SK-MEL-5 (cell line): ENCODE measurements at places on chromosomes 16 and 17.

GRCh38 chr16:58649707-58650106, 20.1 kb upstream of the CNOT1 start:
- DNase-seq: no peak

- DNase-seq: no peak
These were observed 14.1 kb downstream of the MAPT start for GRCh38 chr17:45908460-45908859.

DNA sequence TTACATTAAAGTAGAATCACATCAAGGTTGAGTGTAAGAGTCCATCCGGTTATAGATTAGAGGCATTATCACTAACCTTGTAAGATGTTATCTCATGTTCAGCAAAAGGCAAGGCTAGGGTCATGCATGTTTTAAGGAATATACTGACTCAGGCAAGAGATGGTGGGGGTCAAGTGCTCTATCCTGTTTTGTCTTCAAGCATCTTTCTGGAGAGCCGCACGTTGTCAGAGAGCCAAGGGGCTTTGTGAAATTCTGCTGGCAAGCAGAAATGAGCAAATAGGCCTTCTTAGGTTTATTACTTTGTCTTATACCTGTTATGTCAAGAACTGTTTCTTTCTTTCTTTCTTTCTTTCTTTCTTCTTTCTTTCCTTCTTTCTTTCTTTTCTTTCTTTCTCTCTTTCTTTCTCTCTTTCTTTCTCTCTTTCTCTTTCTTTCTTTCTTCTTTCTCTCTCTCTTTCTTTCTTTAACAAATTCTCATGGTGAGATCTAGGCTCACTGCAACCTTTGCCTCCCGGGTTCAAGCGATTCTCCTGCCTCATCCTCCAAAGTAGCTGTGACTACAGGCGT, 47.3 kb upstream of the IL34 start:
- no peak for DNase-seq

GRCh38 chr16:85227084-85227945, 115.0 kb upstream of the CIBAR2 start:
- no peak for DNase-seq

- peak; percentile 54 for DNase-seq
These were observed 217.8 kb upstream of the GSE1 start for GRCh38 chr16:85395207-85395912.

GRCh38 chr16:84294117-84294516, 561 bp upstream of the WFDC1 start:
- DNase-seq: no peak

- DNase-seq: no peak
These were observed 27.0 kb upstream of the RPTOR start for GRCh38 chr17:80517641-80518040.

GRCh38 chr17:72575542-72576233, 454.9 kb downstream of the SOX9 start:
- DNase-seq: no peak

DNA sequence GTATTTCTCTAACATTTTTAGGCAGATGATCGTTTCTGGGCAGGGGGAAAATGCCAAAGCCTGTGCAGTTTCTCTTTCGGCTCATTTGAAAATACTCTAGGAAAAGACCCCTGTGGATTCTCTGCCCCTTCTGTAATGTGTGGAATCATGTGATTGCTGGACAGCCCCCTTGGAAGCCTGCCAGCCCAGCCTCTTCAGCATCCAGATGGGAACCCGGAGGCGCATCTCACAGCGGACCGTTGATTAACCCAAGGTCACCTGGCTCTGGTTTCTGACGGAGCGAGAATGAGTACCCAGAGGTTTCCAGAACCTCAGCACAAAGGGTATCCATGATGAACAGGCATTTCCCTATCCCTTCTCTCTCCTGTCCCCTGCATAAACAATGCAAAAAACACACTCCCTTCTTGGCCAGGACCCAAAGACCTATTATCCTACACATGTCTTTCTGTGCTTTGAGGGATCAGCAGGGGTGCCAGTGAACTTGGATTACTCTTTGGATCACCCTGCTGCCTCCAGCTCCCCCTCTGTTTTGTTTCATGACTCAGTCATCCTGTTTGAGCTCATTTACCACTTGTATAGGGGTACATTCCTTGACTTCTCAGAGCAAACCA, 957.1 kb upstream of the RBFOX1 start:
- DNase-seq: no peak

GRCh38 chr16:54538276-54538675, 251.7 kb upstream of the IRX3 start:
- DNase-seq: peak; percentile 28

GRCh38 chr17:10513299-10514067, 4.9 kb downstream of the MYH1 start:
- no peak for DNase-seq

DNA sequence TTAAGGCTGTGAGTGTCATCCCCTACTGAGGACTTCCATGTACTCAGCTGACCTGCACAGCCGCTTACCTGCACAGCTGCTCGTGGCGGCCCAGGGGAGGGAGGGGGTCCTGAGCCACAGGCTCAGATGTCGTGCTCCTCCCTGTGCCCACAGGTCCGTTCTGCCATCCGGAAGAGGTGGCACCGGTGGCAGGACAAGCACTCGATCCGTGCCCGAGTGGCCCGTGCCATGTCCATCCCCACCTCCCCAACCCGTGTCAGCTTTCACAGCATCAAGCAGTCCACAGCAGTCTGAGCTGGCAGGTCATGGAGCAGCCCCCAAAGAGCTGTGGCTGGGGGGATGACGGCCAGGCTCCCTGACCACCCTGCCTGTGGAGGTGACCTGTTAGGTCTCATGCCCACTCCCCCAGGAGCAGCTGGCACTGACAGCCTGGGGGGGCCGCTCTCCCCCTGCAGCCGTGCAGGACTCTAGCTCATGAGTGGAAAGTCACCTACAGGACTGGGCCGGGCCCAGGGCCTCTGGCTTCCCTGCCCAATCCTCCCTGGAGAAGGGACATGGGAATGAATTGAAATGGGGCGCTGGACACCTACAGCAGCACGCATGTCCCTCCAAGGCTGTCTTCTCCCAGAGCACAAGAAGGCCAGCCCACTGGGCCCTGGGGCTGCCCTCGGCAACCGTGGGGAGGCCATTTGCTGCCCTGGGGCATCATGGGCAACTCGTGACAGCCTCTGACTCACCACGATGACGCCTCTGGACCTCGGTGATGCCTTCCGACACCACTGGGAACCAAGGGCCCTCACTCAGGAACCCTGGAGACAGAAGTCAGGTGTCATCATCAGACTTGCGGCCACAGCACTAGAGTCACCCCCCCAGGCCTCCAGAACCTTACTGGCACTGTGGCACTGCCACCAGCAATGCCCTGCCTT, 9.9 kb upstream of the SPPL2C start:
- peak; percentile 38 for DNase-seq

DNA sequence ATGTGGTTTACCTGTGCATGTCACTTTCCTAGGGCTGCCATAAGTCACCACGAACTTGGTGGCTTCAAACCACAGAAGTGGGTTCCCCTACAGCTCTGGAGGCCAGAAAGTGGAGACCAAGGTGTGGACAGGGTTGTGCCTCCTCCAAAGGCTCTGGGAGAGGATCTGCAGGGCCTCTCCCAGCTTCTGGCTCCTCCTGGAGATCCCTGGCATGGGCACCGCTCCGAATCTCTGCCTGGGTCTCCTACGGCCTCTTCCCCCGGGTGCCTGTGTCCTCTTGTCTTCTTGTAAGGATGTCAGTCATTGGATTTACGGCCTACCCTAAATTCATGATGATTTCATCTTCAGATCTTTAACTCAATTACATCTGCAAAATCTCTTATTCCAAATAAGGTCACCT, 2.5 kb upstream of the SRRM2 start:
- no peak for DNase-seq

DNA sequence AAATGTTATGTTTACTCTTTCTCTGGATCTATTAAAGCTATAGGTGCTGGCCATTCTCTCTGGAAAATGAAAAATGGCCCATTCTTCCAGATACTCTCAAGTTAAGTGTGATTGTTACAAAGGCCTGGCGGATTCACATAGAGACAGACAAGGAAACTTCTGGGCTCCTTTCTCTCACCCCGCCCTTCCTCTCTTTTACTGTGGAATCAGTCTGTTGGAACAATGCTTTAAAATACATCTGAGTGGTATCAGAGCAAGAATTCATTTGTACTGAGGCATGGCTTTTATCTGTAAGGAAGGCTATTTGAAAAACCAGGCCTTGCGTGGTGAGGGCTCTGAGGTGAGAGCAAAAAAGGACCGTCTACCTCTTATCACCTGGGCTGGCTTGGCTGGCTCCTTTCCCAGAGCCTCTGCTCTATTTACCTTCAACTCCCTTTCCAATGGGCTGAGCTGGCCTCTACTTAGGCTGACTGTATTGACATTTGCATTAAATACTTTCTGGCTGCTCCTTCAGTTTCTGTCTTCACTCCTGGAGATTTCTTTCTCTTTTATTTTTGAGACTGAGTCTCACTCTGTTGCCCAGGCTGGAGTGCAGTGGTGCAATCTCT, 274.0 kb downstream of the PHKB start:
- DNase-seq: no peak

- DNase-seq: peak; percentile 36
These were observed 43.4 kb downstream of the IRX6 start for GRCh38 chr16:55367301-55367811.

GRCh38 chr17:58364270-58364942, 12.4 kb upstream of the SUPT4H1 start:
- DNase-seq: no peak

GRCh38 chr16:11076259-11077018, 132.1 kb downstream of the CLEC16A start:
- no peak for DNase-seq

GRCh38 chr16:80081846-80082245, 458.9 kb upstream of the DYNLRB2 start:
- DNase-seq: no peak

- DNase-seq: no peak
These were observed 2.9 kb downstream of the ZNF750 start for GRCh38 chr17:82836823-82837357.

DNA sequence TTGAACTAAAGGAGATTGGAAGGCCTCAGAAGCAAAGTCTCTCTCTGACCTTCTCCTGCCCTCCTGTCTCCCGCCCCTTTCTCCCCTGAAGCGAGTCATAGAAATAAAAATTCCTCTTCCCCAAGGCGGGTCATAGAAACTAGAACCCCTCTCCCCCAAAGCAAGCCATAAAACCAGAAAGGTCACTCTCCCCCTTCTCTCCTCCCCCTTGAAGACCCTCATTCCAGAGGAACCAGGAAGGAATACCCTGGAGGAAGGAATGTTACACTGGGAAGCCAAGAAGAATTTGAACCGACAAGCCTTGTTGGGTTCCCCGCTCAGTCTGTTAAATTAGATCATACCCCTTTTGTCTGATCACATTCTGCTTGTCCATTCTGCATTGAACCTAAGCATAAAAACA, 2.7 kb upstream of the GJC1 start:
- no peak for DNase-seq

DNA sequence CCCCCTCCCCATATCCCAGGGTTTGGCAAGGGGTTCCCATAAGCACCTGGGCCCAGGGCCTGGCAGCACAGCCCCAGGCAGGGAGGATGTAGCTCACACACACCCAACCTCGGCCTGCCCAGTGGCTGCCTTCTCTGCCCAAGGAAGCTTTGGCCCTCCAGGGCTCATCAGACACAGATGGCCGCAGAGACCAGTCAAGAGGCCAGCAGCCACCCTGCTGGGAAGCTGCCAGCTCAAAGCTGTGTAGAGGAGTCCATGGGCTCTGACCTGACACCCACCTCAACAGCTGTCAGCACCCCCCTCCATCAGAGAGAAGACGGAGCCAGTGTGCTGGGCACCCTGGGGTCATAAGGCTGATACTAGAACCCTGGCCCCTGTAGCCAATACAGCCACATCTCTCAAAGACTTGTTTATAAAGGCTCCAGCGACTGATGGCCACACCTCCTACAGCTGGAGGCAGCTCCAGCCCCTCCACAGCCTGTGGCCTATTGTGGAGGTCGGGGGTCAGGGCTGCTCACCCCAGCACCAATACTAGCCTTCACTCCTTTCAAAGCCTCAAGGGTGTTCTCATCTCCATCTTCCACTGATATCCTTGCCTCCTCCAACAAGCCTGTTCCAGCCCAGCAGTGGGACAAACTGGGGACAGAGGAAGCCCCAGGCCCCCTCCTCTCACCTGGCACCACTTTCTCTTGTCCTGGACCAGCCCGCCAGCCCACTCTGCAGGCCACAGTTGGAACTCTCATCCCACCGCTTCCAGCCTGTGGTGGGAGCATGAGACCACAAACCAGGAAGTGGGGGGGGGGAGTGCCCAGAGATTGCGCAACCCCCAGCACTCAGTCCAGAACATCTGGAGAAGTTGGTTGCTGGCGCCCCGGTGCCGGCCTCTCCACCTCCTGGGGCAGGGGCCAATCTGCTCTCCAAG, 2.2 kb upstream of the MPG start:
- DNase-seq: peak; percentile 50

- peak; percentile 45 for DNase-seq
These were observed 212.2 kb downstream of the AATF start for GRCh38 chr17:37160944-37161343.

- no peak for DNase-seq
These were observed 93.3 kb upstream of the TNRC6C start for GRCh38 chr17:77865112-77865611.

- peak; percentile 10 for DNase-seq
These were observed 268.6 kb downstream of the MRTFB start for GRCh38 chr16:14339694-14340093.

- no peak for DNase-seq
These were observed 59.5 kb downstream of the SLFN11 start for GRCh38 chr17:35313875-35314409.

DNA sequence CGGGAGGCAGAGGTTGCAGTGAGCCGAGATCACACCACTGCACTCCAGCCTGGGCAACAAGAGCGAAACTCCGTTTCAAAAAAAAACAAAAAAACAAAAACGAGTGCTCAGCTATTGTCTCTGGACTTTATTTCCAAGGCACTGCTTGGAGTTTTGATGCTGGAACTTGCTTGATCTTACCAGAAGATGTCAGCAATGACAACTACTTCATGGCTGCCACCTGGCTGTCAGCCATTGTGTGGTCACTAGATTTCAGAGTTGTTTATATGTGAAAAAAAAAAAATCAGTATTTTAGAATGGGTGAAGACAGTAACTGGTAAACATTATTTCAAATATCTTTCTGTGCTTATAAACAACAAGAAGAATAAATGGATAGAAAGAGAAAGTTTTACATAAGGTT, 26.3 kb upstream of the OR4D1 start:
- peak; percentile 75 for DNase-seq

DNA sequence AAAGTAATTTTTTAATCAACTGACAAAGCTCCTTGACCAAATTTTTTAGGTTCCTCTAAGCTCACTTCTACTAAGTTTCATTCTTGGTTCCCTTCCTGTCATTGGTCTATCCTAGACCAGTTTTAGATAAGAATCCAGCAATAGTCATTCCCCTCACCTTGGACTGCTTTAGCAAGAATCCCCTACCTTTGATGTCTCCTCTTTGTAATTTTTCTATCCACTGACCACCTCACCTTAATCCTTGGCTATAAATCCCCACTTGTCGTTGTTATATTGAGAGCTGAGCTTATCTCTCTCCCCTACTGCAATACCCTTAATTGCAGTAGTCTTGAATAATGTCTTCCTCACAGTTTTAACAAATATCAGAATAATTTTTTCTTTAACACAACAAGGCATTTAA, 107.2 kb downstream of the USP32 start:
- DNase-seq: no peak

- peak; percentile 18 for DNase-seq
These were observed 211.7 kb downstream of the XYLT1 start for GRCh38 chr16:17258848-17259713.
